ENCODE measurements at places on chromosomes 12 and 14. TPM values are rescaled to one million over a fixed set of nuclear protein-coding genes. Genes with fewer than 3 reads are reported as not detected.

Gene IKZF4
- polyA plus RNA-seq, result 2.3 TPM

Gene IL22
- polyA plus RNA-seq, result not detected

Gene CPSF2
- 6.8 TPM for polyA plus RNA-seq

Gene SRRM4
- polyA plus RNA-seq, result not detected

Gene ARL6IP4
- 274 TPM for polyA plus RNA-seq

Gene SLC6A12
- 0.06 TPM for polyA plus RNA-seq

Gene IRAK3
- polyA plus RNA-seq, result 4.3 TPM

Gene LTBR
- polyA plus RNA-seq, result 0.63 TPM

GRCh38 chr14:96263347-96264199 is 7.6 kb downstream of the BDKRB1 start:
- no peaks in the 10 kb centered on the region for H3K36me3 ChIP-seq

DNA sequence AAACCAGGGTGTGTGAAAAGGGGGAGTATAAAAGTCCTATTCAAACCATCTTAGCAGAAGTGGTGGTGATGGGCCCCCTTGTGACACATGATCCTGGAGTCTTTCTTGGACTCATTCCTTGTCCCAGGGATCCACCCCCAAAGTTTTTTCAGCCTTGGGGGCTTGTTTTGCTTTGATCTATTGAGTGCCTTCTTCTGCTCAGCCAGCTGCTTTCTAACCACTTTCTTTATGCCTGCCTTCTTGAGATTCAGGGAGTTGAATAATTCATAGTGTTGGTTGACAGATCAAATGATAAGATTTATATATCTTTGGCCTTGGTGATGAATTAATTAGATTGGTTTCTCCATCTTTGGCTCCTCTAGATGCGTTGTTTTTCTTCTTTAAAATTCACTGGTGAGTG is 926.7 kb downstream of the DIO2 start:
- DNase-seq, result no peak
- H3K4me3 ChIP-seq, result no peak overlapping the region
- no peaks in the 10 kb centered on the region for H3K4me1 ChIP-seq
- no peaks in the 10 kb centered on the region for H3K36me3 ChIP-seq
- H3K27ac ChIP-seq, result no peak overlapping the region
- H3K27me3 ChIP-seq, result peaks cover 4% of the 10 kb centered on the region

- no peaks in the 10 kb centered on the region for H3K27me3 ChIP-seq
- peak; percentile 91 for DNase-seq
- peaks cover 50% of the 10 kb centered on the region for H3K4me1 ChIP-seq
- H3K27ac ChIP-seq, result peak within 1 kb of the TSS; percentile 91
Observed at GRCh38 chr14:91417120-91417982, at the start of gene CCDC88C. TSS of gene CCDC88C (minus strand) at chr14:91417820. CDS start at chr14:91417690, 130 bp downstream.

- peaks cover under 1% of the 10 kb centered on the region for H3K4me1 ChIP-seq
- no peak for DNase-seq
- H3K27ac ChIP-seq, result no peak overlapping the region
- no peaks in the 10 kb centered on the region for H3K36me3 ChIP-seq
- H3K27me3 ChIP-seq, result peaks cover 6% of the 10 kb centered on the region
Observed at GRCh38 chr12:109723311-109723881, 9.8 kb downstream of the FAM222A start.

- no peak overlapping the region for H3K4me3 ChIP-seq
- no peaks in the 10 kb centered on the region for H3K27me3 ChIP-seq
- no peak for DNase-seq
- peaks cover 80% of the 10 kb centered on the region for H3K4me1 ChIP-seq
- no peaks in the 10 kb centered on the region for H3K36me3 ChIP-seq
- no peak overlapping the region for H3K27ac ChIP-seq
Observed at GRCh38 chr12:89861086-89861485, 152.4 kb upstream of the ATP2B1 start.

GRCh38 chr12:43459285-43459684 is 92.7 kb downstream of the ADAMTS20 start:
- no peaks in the 10 kb centered on the region for H3K36me3 ChIP-seq
- no peaks in the 10 kb centered on the region for H3K27me3 ChIP-seq
- H3K27ac ChIP-seq, result no peak overlapping the region
- no peak overlapping the region for H3K4me3 ChIP-seq
- H3K4me1 ChIP-seq, result no peaks in the 10 kb centered on the region

- H3K4me3 ChIP-seq, result peak overlapping the region; percentile 91
- no peaks in the 10 kb centered on the region for H3K36me3 ChIP-seq
- no peaks in the 10 kb centered on the region for H3K27me3 ChIP-seq
- H3K4me1 ChIP-seq, result peaks cover 49% of the 10 kb centered on the region
Observed at GRCh38 chr14:77375973-77376770, 722 bp downstream of the TMED8 start.

DNA sequence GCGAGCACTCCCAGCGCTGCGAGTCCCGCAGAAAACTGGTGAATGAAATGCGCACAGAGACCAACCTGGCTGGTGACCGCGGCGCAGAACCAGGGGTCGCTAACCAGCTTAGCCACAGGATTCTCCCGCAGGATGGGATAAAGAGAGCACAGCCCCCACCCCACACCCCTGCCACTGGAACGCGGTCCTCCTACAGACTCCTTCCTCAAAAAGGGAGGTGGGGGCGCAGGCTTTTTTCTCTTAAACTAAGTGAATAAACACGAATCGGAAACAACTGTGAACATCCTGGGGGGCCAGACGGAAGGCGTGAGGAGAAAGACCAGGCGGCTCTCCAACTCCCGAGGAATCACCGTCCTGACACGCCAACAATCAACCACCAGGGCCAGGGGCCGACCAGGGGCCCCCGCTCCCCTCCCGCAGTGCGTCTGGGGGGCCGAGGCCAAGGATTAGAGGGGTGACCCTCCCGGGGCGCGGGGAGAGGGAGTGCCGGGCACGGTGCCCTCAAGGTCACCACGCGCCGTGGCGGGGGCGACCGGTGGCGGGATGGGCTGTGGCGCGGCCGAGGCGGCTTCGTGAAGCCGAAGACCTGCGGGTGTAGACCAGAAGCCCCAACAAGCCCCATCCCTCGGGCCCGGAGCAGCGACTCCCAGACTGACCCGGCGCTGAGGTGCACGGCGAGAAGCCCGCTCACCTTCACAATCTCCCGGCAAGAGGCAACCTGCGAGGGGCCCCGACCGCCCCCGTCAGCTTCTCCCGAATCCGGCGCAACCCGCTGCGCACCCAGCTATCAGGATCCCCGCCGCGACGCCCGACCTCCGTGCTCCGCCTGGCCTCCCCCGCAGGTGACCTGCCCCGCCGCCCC is 704 bp downstream of the ATP2B1 start:
- H3K4me1 ChIP-seq, result peaks cover 19% of the 10 kb centered on the region
- H3K36me3 ChIP-seq, result no peaks in the 10 kb centered on the region
- H3K4me3 ChIP-seq, result peak overlapping the region; percentile 84
- no peak for DNase-seq

DNA sequence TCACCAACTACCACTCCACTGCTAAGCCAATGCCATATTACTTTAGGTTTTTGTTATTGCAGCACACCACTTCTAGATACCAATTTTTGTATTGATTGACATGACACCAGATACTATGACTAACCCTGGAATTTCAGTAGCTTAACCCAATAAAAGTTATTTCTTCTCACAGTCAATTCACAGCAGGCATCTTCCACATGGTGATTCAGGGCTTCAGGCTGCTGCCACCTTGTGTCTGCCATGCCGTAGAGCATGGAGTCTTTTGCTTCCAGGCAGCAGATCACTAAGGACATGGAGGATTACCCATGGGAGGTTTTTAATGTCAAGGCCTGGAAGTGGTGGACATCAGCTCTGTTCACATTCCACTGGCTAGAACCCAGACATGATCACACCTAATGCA is 56.4 kb upstream of the LTA4H start:
- H3K4me1 ChIP-seq, result peaks cover 11% of the 10 kb centered on the region
- no peak overlapping the region for H3K4me3 ChIP-seq
- no peak overlapping the region for H3K27ac ChIP-seq
- no peaks in the 10 kb centered on the region for H3K27me3 ChIP-seq
- no peak for DNase-seq
- H3K36me3 ChIP-seq, result no peaks in the 10 kb centered on the region

- no peak overlapping the region for H3K4me3 ChIP-seq
- H3K27me3 ChIP-seq, result peaks cover 6% of the 10 kb centered on the region
- no peak overlapping the region for H3K27ac ChIP-seq
- no peaks in the 10 kb centered on the region for H3K36me3 ChIP-seq
- DNase-seq, result no peak
Observed at GRCh38 chr14:105107781-105108515, 42.7 kb upstream of the GPR132 start.

DNA sequence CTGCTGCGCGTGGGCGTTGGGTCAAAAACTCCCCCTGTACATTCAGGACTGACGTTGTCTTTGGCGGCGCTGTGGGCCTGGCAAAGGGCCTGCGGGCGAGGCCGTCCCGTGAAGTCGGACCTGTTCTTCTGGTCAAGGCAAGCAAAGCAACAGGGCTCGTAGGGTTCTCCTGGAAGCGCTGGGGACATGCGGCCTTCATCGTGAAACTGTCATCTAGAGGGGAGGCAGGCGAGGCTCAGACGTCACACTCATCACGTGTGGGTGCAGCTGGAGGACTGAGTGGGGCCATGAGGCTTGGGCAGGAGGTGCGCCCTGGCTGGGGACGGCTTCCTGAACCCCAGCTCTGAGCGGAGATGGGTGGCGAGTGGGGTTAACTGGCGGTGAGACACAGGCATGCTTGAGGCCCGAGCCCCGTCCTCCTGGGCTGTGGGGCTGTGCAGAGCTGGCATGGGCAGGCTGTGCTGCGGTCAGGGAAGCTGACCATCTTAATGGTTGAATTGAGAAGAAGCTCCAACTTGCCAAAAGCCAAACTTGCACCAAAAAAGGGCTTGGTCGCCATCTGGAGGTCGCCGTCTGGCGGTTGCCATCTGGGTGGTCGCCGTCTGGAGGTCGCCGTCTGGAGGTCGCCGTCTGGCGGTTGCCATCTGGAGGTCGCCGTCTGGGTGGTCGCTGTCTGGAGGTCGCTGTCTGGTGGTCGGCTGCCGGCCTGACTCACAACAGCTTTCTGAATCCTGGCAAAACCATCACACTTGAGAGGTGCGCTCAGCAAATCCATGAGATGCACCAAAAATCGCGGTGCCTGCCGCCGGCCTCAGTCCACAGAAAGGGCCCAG is 66.2 kb downstream of the NOC4L start:
- peaks cover 8% of the 10 kb centered on the region for H3K4me1 ChIP-seq
- DNase-seq, result no peak
- H3K27ac ChIP-seq, result no peak overlapping the region
- no peaks in the 10 kb centered on the region for H3K36me3 ChIP-seq
- no peak overlapping the region for H3K4me3 ChIP-seq

Measured in B cell (primary cell).